Stimulated activated CD4-positive, alpha-beta T cell treated with anti-CD3 and anti-CD28 coated beads, Interleukin-4, amount 100 ng/mL, for 4 hours (primary cell): ENCODE measurements at places on chromosomes 7 and 10.

DNA sequence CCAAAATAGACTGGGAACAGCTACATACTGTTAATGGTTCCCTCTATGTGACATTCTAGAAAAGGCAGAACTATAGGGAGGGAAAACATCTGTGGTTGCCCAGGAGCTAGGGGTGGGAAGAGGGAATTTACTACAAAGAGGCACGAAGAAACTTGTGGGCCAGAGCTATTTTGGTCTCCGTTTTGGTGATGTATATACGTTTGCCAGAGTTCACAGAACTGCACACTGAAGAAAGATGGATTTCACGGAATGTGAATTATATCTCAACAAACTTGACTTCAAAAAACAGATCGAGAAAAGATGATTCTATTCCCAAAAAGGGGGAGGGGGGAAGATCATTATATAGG is 386 bp upstream of the AS3MT start:
- DNase-seq = no peak

DNA sequence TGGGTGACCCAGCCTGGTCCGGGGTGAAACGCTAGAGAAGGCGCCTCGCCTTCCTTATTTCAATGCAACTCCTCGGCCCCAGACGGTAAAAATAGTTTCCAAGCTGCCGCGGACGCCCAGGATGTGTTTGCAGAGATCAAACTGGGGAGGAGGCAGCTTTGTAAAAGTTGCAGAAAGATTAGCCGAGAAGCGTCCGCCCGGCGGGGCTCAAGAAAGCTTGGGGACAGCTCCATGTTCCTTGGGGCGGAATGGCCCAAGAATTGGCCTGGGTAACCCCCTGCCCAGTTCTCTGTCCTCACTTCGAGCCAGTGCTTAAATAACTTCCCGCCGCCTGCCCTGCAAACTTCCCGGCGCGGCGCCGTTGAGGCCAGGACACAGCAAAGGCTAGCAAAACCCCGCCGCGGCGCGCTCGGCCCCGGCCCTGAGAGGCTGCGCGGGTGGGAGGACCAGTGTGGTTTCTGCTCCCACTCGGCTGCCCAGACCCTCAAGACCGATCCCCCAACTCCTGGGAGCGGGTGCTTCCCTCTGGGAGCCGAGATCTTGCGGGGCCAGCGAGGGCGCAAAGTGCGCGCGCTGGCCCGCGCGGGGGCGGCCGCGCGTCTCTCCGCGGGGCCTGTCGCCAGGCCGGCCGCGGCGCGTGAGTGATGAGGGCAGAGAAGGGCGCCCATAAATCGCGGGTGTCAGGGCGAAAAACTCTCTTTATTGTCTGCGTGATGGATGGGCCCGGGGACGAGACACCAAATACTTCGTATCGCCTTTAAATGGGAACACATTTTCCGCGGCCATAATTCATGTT is 6.3 kb upstream of the ZNF503 start:
- no peak for DNase-seq

DNA sequence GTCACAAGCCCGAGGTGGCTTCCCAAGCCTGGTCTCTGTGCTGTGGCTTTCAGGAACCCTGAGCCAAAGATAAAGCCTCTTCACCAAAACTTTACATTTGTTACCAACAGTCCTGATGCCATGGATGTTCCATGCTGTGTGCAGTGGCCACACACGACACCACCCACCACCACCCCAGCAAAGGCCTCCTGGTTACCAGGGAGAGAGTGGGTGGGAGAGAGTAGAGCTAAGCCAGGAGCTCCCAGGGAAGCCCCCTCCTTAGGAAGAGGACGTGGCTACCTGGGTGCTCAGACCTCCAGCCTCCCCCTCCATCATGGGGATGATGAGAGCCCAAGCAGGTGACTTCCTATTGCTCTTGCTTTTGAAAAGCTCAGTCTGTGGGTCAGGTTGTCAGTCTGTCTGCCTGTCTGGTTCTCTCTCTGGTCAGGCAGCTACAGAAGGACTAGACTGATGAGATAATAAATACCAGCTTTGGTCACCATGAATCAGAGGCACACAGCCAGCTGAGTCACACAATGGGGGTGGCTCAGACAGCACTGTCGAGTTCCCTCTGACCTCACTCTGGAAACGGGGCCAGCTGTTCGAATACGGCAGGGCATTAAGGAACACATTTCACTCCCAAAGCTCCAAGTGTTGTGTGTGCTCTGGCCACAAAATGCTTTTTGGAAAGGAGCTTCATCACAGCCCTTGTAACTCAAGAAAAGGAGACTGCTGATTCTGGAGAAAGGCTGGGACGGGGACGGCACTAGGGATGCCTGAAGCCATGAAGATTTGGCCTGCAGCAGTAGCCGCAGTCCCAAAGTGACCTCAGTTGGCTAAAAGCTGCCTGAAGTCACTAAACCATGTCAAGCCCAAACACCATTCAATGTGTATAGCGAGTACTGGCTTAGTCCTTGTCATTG is 166.0 kb downstream of the FANK1 start:
- no peak for DNase-seq

DNA sequence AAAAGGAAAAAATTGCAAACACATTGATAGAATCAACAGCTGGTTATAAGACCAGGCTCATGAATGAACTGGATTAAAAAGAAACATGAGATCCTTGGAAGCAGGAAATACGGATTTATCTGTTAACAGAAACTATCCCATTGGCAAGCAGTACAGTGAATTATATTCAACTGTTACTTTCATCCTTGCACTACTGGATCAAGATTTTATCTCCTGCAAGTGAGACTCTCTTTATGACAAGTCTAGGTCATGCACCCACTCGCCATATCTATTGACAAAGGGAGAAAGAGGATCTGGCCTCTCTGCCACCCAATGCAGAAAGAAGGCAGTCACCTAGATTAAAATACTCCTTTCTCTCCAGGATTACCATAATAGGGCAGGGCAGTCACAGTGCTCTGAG is 41.4 kb downstream of the CSTF2T start:
- no peak for DNase-seq

- DNase-seq = no peak
Measured at GRCh38 chr7:36923943-36924436, 199.7 kb upstream of the AOAH start.

- DNase-seq = no peak
Measured at GRCh38 chr7:95553939-95554338, 42.4 kb downstream of the PDK4 start.

DNA sequence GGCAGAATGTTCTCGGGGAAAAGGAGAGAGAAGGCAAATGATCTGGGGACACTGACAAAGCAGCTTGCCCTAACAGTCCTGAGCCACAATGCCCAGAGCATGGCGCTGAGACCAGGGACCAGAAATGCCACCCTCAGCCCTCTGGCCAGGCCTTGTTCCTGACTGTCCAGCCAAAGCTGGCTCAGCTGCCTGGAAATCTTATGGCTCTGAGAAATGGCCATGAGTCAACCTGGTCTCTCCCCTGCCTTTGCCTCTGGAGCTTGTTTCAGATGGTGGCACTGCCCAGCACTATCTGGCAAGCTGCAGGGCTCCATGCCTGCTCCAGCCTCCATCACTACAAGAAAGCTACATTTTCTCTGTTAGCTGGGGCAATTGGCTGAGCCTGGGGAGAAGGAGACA is 90.5 kb upstream of the PLXNA4 start:
- no peak for DNase-seq

- no peak for DNase-seq
Measured at GRCh38 chr7:69060516-69060915, 537.8 kb upstream of the AUTS2 start.

DNA sequence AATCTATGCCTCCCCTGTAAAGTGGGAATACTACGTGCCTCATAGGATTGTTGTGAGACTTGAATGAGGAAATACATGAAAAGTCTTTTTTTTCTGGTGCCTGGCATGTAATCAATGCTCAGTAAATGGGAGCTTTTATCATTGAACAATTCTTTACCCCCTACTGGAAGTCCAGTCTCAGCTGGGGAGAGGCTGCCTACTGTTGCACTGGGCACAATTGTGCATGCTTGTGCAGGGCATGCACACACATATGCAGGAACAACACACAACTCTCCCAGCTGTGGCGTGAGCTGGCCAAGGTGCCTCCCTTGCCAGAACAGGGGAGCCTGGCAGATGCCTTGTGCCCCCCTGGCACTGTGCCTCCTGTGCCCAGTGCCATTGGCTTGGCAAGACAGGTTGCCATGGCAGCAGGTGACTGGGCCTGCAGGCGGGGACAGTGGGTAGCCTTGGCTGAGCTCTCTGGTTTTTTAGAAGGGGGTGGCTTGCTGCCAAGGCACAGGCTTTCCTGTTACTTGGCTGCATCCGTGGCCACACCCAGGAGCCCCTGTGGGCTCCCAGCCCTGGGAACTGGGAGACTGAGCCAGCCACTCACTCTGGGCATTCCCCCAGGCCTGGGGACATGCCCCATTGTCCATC is 16.1 kb upstream of the PALD1 start:
- DNase-seq = no peak

- no peak for DNase-seq
Measured at GRCh38 chr10:112666094-112666493, 219.1 kb downstream of the VTI1A start.

GRCh38 chr7:1630700-1631336 is 39.3 kb upstream of the ELFN1 start:
- no peak for DNase-seq

DNA sequence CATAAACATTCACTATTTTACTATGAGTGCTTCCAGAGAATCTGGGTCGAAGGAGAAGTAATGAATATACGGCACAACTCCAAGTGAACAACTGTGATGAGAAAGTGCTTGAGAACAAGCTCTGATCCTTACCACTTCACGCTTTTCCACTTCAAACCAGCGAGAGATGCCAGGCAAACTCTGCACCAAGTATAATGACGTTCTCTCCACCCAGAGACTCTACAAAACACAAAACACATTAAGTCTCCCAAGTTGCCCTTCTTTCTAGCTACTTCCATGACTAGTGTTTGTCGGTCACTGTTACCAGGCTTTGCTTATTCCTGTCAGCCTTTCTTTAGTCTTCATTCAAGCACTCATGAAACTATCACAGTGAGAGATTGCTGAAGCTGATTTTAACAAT is 193.1 kb upstream of the IMMP2L start:
- no peak for DNase-seq

DNA sequence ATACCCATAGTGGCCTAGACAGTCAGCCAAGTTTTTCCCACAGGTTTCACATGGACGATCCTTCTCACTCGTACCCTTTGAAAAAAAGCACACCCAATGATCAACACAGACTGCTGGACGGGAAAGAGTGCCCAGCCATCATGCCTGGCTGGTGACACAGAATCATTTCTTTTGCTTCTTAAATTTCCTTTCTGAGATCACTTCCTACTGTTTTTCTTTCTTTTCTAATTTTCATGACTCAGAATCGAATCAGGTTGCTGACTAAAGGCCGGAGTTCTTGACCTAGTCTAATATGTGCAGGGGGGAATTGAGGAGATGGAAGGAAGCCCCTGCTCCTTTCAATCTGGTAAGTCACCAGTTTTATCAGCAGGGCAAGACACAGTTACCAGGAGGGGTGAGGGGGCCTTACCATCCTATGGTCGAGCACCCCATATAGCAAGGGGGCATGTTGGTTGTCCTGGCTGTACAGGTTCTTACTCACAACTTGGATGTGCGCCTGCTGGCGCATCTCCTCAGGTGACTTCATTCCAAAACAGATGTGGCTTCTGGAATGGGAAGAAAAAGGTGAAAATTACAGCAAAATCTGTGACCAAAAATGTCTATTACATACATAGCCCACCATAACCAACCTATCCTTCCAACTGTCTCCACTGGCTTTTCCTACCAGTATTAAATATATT is 3.5 kb downstream of the POLR3A start:
- DNase-seq = no peak

DNA sequence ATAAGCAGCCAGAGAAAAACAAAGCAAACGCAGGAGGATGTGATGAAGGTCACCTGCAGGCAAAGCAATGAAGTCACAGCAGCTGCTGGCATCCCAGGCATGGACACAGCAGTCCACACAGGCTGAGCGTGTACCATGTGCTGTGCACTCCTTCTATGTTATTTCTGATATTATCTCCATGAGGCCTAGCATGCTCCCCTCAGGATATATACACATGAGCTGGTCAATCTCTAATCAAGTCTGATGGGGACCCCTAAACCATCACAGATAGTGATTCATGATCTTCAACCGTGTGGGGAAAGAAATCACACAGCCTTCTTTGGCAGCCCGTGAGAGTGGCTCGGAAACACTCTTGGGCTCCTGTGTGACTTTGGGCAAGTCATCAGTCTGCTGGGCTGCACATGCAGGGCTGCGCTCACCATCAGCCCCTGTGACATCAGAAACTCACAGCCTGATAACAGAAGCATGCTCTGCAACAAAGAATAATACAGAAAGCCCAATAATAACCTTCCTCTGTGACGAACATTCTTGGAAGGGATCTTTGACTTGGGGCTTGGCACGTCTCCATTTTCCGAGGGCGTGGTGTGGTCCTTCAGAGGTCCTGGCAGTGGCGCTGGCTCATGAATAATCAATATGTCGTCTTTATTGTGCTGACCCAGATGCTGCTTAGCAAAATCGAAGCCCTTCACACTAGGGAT is 83.0 kb upstream of the ATP6V0A4 start:
- DNase-seq = no peak

DNA sequence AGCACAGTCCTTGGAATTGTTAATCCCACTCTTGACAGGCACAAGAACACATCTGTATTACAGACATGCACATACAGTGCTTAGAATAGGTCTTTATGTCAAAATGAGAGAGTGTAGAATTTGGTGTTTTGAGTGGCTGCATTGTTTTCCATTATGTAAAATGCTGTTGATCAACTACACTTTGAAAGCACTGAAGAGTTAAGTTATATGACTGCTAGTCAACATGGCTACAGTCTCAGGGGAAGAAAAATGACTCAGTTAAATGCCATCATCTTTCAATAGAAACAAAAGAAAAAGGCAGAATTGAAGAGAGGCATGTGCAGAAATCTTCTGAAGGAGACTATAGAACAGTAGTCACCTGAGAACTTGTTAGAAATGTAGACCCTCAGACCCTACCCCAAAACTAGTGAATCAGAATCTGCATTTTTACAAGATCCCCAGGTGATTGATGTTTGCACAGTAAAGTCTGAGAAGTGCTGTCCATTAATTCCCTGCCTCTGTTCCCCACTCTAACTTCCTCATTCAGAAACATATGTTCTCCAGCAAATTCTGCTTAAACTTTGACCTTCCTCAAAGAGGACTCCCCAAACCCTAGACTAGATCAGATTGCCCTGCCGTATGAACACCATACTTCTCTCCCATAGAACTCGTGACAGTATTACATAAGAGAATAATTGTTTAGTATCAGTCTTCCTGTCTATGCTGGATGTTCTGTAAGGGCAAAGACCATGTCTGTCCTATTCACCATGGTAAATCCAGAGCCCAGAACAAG is 16.0 kb downstream of the SND1 start:
- no peak for DNase-seq

GRCh38 chr10:124211921-124212320 is 118.5 kb upstream of the CHST15 start:
- no peak for DNase-seq

GRCh38 chr10:119849031-119849789 is 23.4 kb downstream of the MCMBP start:
- DNase-seq = no peak

- DNase-seq = no peak
Measured at GRCh38 chr10:118939211-118940007, 90.1 kb upstream of the NANOS1 start.

DNA sequence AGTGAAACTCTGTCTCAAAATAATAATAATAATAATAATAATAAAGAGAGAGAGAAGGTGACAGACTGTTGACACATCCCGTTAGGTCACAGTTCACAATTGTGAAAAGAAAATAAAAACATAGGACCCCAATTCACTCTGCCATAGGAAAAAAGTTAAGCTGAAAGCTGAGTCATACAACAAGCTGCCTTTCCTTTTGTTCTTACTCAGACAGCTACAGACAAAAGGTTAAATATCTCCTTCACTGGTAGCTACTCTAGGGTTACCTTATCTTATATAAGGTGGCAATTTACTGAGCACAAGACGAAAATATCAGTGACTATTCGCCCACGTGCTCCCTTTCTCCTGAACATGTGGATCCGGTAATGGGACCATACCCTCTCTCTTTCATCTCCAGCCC is 17.5 kb downstream of the TUBAL3 start:
- no peak for DNase-seq
